ENCODE measurements at places on chromosomes 1 and 21.
A peak's percentile ranks its signal among the peaks of the same experiment; 100 is the strongest.

DNA sequence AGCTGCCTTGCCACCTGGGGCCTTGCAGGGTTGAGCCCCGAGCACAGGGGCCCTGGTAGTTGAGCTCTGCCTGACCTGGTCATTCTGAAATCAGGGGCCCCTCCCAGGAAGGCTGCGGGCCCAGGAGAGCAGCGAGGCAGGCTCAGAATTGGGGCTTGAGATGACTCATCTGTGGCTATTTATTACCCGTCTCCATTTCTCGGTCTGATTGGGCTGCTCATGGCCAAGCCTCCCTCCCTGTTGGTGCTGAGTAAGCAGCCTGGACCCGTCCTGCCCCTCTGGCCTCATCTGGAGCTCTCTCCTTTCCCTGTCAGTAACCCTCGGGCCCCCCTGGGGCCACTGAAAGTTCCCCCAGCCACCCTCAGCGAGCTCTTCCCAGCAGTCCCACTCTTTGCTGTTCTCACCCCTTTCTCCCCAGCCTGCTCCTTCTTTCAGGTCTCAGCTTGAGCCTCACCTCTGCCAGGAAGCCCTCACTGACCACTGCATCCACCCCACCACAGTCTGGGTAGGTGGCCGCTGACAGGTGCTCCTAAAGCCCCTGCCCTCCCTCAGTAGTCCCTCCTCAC is 11.0 kb upstream of the TNFRSF8 start:
- DNase-seq, result peak; percentile 68

DNA sequence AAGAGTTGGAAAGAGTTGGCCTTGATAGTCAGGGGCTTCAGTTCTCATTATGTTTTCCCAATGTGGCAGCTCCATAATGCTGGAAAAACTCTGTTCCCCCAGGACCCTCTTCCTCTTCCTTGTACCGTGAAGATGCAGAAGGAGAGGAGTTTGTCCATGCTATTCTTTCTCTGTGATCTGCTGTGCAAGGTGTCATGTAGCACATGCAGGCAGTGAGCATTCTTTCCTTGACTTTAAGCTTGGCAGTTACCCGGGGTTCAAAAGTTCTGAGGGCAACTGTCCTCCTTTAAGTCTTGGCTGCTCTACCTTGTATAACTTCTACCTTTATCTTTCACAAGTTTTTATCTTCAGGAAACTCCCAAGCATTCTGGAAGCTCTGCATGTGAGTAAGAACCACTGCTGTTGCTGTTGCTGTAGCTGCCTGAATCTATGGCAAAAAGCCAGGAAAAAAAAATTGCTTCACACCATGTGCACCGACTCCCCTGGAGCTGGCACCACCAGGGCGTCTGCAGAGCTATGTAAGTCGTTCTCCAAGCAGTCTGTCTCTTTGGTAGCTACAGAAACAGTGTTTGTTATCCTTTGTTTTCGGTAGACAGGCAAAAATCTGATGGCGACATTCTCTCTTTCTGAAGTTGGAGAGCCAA is 42.7 kb upstream of the SLC16A1 start:
- peak; percentile 50 for DNase-seq

- DNase-seq, result peak; percentile 71
These were observed 590 bp downstream of the CNN3 start for GRCh38 chr1:94926126-94926914.

GRCh38 chr1:223289621-223290020 is 74.4 kb downstream of the SUSD4 start:
- no peak for DNase-seq

DNA sequence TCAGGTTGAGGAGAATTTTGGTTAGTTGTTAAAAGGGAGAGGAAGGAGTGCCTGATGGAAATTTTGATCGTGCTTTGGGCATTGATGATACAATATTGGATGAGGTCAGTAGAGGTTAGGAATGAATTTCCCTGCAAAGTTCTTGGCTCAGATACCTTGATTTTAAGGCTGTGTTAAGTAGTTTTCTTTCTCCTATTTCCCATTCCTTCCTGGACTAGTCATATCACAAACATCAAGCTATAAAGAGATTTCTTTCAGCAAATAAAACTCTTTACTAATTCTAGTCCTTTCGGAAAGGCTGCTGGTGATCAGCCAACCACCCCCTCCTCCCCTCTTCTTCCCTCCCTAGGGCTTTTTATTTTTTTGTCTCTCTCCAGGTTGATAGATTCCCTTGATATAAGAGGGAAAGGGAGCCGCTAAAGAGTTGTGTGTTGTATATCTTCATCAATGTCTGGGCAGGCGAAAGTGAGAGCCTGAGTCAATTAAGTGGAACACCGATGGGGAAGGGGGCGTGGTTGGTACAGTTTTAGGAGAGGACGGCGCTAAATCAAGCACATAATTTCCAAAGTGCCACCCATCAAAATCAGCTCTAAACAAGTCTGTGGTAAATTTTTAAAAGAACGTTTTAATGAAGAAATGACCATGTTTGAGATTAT is 100.1 kb upstream of the PLXNA2 start:
- no peak for DNase-seq

- DNase-seq, result no peak
These were observed 1.6 kb downstream of the C1orf105 start for GRCh38 chr1:172421974-172422604.

DNA sequence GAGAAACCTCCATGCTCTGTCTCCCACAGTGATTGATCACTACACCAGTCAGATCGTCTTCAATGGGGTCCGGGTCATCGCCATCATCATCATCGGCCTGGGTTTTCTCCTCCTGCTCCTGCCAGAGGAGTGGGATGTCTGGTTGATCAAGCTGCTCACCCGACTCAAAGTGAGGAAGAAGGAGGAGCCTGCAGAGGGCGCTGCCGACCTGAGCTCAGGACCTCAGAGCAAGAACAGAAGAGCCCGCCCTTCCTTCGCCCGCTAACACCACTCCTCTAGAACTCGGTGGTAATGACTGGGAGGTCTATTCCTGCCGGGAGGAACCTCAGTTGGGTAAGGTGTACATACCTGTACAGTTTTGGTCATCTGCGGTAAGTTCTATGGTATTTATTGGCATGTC is 50.3 kb upstream of the COA6 start:
- DNase-seq, result peak; percentile 58

DNA sequence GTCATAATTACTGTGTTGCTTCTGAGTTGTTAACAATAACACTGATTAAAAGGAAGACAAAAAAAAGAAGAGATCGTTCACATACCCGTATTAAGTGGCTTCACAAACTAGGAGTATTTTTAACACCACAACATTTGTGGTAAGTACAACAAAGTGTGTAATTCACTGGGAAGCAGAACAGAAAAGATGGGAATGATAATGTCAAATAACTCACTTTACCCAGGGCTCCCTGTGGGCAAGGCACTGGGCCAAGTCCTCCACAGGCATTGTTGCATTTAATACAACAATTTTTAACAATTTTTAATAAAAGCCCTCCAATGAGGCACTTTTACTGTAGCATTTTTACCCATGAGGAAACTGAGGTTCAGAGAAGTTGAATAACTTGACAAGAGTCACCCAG is 385.0 kb upstream of the ST6GALNAC5 start:
- DNase-seq, result no peak

DNA sequence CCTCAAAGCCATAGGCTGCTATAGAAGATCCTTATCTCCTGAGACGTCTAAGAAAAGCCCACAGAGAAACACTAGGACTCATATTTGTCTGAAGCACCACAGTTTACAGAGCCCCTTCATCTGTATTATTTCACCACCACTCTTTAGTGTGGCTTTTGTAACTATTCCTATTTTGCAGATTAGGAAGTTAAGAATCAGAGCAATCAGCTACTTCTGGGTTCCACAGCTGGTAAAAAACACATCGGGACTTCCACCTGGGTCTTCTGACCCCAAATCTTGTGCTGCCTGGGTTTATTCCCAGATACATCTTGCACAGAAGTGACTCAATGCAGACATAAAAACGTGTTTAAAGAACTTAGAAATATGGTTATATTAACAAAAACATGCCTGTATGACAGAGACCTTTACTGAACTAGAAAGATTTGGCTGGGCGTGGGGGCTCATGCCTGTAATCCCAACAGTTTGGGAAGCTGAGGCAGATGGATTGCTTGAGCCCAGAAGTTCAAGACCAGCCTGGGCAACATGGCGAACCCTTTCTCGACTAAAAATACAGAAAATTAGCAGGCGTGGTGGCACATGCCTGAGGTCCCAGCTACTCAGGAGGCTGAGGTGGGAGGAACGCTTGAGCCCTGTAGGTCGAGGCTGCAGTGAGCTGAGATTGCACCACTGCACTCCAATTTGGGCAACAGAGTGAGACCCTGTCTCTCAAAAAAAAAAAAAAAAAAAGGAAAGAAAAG is 40.9 kb downstream of the ELK4 start:
- no peak for DNase-seq

- no peak for DNase-seq
These were observed 458.2 kb downstream of the ADGRL2 start for GRCh38 chr1:82258887-82259286.

DNA sequence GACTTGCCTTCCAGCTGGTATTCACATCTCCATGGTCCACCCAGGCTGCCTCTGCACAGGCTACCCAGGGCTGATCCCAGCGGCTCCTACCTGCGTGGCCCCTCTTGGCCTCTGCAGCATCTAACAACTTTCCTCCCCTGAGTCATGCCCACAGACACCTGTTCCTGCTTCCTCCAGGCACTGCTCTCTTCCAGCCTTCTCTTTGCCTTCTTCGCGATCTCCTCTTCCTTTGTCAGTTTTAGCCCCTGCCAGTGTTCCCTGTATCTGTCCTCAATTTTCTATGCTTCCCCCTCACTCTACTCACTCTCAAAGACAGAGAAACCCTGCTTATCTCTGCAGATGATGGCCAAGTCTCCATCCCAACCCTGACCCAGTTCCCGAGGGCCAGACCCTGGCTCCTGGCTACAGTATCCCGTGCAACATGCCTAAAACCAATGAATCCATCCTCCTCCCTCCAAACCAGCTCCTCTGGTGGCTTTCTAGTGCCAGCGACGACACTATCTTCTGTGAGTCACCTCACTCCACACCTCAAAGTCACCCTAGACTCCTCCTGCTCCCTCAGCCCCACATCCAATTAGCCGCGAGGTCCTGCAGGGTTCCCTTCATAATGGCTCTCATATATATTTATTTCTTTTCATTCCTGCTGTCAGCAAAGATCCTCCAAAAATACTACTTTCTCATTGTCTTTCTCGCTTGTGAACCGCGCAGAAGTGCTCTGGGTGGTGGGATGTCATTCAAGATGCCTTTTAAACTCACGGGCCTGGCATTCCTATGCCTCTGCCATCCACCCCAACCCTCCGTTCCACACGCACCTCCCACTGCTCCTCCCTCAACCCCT is 259.2 kb downstream of the TOMM20 start:
- DNase-seq, result no peak
